Activated CD4-positive, alpha-beta T cell treated with anti-CD3 and anti-CD28 coated beads, Interleukin-2, Interleukin-6, amounts not matched to agents 100 ng/mL and 50 ng/mL, durations not matched to agents 16 hours and 8 hours (primary cell): ENCODE measurements at places on chromosomes 5 and 9.

DNA sequence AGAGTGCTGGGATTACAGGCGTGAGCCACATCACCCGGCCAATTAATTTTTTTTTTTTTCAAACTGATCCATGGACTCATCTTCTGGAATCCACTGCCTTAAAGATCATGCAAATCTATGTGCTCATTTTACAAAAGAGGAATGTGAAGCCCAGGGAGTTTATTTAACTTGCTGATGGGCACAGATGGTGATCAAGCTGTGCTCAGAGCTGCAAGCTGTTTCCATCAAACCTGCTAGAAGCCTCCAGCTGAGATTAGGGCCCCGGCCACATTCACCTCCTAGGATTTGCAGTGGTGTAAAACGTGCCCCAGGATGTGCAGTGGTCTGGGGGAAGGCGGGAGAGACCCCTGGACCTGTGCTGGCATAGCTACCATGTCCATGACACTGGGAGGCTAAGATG, 56.1 kb upstream of the TUT7 start:
- no peak for DNase-seq

DNA sequence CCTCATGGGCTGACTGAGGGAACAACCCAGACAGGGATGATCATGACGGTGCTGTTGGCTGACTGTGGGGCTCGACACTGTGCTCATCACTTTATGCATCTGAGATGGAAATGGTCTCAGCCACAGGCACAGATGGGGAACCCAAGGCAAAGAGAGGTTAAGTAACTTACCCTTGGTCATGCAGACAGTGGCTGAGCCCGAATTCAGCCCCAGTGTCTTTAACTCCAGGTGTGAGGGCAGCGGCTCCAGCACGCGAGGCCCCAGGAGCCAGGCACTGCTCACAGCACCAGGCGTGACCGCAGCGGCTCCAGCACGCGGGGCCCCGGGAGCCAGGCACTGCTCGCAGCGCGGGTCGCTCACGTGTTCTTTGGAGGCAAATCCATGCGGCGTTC, 45.3 kb upstream of the FCN1 start:
- no peak for DNase-seq

- DNase-seq: no peak
Observed at GRCh38 chr9:124342776-124343485, 72.3 kb downstream of the PSMB7 start.

GRCh38 chr5:178350361-178351220, 118.0 kb upstream of the PHYKPL start:
- no peak for DNase-seq

DNA sequence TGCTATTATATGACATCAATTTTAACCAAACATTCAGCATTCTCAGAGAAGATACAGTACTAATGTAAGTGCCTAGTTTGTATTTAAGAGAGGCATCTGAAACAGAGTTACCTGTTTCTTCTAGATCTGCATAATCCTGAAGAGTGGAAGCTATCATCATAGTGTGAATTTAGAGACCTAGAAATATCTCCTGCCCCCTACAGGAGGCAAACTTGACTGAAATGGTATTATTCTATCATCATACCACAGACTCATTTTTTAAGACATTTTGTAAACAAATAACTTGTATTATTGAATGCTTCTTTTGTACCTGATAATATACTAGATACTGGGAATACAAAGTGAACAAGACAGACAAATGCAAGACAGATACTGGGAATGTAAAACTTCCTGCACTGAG, 216.8 kb upstream of the RPS23 start:
- no peak for DNase-seq

DNA sequence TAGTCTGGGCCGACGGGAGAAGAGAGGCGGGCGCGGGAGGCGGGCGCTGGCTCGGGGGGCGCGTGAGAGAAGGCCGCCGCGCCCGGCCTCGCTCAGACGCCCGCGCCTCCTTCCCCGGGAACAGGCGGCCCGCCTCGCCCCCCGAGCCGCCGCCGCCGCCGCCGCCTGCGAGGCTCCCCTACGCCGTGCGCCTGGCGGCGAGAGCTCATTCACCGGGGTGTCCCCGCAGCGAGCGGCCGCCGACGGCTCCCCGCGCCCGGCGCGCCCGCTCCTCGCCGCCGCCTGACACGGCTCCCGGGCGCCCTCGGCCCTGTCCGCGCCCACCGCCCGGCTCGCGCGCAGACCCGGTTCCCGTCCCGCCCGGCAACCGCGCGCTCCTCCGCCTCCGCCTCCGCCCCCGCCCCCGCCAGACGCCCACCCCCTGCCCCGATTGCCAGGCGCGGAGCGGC, at the start of gene GNAQ:
TSS of gene GNAQ (minus strand) at position 368 of the 449 bp plus-strand sequence. CDS start 576 bp downstream, outside the sequence.
- DNase-seq: no peak

DNA sequence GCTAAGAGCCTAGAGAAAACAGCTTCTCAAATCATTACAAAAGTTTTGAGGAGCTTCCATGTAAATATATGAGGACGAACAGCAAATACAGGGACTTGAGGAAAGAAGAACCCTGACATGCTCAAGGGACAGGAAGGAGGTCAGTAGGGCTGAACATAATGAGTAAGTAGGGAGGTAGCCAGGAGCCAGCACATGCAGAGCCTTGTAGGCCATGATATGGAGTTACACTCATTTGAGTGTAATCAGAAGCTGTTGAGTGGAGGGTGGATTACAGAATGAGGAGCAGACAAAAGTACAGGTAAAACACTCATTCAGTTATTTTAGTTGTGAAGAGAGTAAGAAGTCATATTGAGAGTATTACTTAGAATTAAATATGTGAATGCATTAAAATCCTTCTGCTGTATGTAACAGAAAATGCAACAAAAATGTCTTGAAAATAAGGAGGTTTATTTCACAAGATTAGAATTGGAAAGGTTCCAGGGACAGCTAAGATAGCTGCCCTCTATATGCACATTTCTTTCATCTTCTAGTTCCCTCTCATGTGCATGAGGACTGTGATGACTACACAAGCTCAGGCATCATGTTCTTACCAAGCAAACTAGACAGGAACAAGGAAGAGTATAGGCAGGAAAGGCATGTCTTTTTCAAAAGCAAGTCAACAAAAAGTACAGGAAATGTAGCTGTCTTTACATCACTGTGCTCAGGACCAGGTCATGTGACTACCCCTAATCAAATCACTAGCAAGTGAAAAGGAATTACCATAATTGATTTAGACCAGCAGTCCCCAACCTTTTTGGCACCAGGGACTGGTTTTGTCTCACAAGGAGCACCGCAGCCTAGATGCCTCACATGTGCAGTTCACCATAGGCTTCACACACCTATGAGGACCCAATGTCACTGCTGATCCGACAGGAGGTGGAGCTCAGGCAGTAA, 87.2 kb downstream of the TMEM232 start:
- DNase-seq: no peak

- peak; percentile 53 for DNase-seq
Observed at GRCh38 chr9:87812375-87813118, 70.1 kb upstream of the SPATA31E1 start.

DNA sequence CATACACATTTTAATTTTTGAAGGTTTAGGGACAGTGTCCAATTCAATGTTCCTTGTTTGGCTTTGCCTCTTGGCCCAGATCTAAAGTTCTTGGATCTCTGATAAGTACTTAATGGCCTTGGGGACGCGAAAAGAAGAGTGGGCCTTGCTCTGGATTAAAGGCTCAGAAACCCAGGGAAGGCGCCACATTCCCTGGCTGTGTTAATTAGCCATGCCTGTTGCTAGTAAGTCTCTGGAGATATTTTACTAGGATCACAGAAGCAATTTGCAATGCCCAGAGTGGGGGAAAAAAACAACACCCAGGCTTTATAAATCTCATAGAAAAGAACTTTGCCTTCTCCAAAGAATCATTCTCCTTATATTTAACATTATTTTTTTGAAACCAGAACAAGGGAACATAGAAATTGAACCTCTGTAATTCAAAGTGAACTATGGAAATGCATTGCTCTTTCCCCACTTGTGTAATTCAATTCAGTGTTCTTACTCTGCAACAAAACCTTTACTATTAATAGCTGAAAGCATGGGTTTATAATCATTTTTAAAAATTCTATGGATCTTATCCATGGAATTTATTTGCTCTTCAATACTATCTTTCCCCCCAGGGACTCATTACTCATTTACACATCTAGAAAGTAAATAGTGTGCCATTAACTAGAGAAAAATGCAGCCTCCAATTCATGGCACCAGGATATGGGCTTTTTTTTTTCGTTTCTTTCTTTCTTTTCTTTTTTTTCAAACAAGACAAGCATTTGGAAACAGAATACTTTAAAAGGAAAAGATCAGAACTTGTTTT, 172.2 kb upstream of the ANKRD55 start:
- DNase-seq: no peak

GRCh38 chr5:167587772-167588437, 703.5 kb upstream of the WWC1 start:
- DNase-seq: no peak

- DNase-seq: no peak
Observed at GRCh38 chr9:38112049-38112448, 43.0 kb upstream of the SHB start.

- DNase-seq: no peak
Observed at GRCh38 chr5:151578326-151579025, 12.7 kb downstream of the FAT2 start.

GRCh38 chr9:6777213-6777902, 19.6 kb downstream of the KDM4C start:
- DNase-seq: no peak

GRCh38 chr5:124736805-124737188, 9.6 kb downstream of the ZNF608 start:
- no peak for DNase-seq

GRCh38 chr9:120433701-120434100, 146.3 kb downstream of the CDK5RAP2 start:
- DNase-seq: no peak

DNA sequence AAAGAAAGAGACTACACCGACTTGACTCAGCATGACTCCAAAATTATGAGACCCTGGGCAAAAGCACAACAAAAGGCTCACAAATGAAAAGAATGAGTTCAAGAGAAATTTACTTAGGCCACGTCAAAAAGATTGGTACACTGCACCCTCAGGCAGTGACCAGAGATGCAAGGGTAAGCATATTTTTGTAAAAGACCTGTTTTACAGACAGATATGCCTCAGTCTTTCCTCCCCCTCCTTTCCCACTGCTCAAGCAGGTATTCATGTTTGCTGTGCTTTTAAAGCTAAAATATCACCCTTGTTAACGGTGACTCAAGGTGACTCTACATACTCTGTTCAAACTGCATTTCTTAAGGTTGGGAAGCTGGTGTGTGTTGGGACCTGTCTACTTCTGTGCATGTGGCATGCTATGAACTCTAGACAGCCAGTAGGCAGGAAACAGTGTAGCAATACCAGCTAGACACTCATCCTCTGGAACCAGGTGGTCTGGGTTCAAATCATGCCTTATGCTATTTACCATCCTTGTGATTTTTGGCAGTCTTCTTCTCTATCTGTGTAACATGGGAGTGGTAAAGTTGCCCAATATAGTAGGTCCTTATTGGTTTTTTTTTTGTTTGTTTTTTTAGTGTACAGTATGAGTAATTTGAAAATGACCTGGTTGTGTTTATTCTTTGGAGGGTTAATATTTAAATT, 98.7 kb downstream of the TLE4 start:
- DNase-seq: no peak

DNA sequence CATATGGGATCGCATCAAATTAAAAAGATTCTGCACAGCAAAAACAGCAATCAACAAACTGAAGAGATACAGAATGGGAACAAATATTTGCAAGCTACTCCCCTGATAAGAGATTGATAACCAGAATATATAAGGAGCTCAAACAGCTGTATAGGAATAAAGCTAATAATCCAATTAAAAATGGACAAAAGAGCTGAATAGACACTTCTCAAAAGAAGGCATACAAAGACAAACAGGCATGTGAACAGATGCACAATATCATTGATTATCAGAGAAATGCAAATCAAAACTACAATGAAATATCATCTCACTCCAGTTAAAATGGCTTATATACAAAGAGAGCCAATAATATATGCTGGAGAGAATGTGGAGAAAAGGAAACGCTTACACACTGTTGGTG, 110.6 kb downstream of the PLCXD3 start:
- DNase-seq: no peak

DNA sequence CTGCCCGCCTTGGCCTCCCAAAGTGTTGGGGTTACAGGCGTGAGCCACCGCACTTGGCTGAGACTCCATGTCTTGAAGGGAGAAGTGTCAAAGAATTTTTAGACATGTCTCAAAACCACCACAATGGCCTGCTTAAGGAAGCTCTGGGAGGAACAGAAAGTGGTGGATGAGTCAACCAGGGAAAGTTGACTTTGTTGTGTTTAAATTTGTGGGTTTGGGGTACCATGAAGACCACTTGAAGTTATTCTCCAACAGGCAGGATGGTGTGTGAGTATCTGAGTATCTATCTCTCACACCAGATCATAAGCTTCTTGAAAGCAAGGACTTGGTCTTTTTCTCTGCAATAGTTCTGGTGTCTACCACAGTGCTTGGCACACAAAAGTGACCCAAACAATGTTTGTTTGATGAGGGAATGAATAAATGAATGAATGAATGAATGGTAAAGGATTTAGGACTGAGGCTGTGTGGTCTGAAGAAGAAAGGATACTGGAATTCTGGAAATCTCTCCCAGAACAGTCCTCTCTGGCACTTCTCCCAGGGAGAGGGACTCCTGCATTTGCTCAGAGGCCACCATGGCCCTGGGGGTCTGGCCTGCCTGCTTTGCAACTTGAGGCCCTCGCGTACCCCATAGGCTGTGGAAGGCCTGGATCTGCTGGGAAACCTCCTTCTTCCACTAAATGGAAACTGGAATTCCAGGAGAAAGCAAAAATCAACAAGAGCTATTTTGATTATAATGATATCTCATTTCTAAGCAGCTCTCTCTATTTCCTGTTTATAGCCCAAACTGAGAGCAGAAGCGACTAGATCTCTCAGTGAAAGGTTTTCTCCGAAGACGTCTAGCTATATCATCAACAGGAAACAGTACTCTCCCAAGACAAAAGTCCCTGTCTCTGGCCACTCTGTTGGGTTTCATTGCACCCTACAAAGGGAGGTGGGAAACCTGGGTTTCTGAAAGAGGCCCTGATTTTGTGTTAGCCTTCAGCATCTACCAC, 187.9 kb downstream of the PALM2AKAP2 start:
- peak; percentile 75 for DNase-seq

DNA sequence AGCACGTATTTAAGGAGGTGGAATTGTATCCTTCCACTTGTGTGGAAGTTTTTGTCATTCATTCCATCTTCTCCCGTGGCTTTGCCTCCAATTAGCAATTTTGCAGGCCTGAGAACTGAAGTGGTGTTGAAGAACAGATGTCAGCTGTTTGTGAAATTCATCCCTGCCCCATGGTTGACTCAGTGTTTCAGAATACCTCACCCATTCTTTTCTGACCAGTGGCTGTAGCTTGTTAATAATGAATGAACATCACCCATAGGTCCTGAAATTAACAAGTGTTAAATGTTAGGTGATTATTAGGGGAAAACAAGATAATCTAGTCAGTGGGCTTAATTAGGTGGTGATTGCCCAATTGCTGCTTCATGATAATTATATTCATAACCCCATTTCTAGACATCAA, 11.7 kb downstream of the ZNF462 start:
- no peak for DNase-seq

DNA sequence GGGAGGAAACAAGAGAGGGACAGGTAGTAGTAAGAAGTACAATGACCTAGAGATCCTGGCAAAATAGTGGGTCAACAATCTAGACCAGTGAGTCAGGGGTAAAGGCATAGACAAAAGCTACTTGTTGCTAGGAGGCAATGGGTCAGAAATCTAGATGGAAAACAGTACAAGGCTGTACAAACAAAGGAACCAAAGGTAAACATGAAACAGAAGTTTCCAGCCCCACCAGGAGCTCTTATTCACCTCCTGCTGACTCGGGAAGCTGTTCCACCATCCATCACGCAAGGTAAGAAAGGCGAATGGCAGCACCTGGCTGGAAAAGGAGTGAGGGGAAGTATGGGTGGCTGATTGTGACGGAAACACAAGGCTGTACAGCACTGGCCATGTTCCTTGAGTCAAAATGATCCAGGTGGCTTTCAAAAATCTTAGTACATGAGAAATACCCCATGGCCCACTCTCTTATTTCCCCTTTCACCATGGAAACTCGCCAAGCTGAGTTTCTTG, 70.5 kb upstream of the RAI14 start:
- no peak for DNase-seq
